Urinary bladder (tissue), 4 donors: ENCODE measurements at places on chromosomes 6 and 20. TPM values are rescaled to one million over a fixed set of nuclear protein-coding genes. Genes with fewer than 3 reads are reported as not detected.

- no peak for DNase-seq
These were observed 101.7 kb downstream of the OPRM1 start for GRCh38 chr6:154140743-154141142.

DNA sequence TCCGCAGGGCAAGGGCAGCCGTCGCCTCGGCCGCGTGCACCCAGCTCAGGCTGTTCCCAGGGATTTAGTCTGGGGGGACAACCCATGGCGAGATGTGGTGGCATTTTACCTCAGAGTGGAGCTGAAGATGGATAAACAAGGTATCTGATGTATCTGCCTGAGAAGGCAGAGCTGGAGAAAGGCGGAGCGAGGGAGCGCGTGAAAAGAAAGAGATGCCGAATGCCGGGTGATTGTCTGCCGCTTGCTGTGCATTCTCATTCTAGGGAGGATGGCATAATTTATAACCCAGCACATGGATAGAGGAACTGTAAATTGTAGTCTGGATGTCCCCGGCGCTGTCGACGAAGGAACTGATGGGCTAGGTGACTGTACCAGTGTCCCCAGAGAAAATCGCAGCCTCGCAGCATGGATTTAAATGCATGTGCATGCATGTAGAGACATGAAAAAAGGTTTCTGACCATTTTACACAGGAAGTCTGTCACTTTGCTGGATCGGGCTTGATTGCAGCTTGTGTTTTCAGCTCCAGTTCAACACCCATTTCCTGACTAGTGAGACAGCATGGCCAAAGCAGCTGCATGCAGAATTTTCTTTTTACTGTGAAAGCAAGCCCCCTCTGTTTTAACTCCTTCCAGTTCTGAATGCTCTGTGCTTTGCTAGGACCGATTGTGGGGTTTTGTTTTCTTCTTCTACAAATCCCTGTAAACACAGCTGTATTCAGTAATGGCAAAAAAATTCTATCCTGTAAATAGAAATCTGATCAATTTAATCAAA, 149.7 kb downstream of the PRL start:
- DNase-seq = no peak

- no peak for DNase-seq
These were observed 71.5 kb upstream of the B3GAT2 start for GRCh38 chr6:71028236-71028876.

- DNase-seq = no peak
These were observed 27.9 kb upstream of the BMP6 start for GRCh38 chr6:7697820-7698623.

GRCh38 chr6:7108196-7108963, 619 bp downstream of the RREB1 start:
- no peak for DNase-seq

DNA sequence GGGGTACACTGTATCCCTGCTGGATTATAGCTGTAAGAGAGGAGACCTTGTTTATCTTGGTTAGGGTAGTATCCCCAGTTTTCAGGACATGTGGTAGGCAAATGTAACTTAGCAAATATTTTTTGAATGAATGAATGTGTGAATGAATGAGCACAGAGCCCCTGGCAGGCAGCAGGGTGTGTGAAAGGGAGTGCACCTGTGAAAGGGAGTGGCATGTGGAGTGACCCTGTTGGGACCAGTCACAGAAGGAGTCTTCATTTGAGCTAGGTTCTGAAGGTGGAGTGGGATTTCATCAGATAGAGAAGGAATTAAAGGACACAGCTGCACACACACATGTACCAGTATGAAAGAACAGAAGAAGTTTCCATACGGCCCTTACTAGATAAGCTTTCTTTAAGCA, 4.9 kb downstream of the SMAP1 start:
- no peak for DNase-seq

DNA sequence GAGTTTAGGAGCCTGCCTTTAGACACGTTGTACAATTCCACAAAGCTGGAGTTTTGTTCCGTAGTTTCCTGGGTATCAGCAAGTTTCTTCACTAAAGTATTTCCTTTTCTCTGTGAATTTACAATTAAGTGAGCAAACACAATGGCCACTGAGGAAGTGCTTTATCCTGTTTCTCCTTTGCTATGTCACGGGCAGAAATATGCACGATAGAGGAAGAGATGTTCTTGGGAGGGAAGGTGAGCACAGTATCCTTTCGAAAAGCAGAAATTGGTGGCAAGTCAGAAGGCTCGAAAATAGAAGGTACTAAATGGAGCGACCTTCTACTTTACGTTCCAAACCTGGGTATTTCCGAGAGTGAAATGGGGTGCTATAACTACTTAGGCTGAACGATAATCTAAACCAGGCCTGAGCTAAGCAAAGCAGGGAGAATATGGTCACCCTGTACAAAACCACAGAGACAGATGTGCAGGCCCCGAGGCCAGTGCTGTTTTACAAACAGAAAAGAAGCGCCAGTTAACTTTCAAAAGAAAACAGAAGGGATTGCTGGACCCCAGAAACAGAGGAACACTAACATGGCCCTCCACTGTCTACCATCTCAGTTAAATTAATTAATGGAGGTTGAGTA, 259.6 kb downstream of the TBC1D7 start:
- DNase-seq = no peak

DNA sequence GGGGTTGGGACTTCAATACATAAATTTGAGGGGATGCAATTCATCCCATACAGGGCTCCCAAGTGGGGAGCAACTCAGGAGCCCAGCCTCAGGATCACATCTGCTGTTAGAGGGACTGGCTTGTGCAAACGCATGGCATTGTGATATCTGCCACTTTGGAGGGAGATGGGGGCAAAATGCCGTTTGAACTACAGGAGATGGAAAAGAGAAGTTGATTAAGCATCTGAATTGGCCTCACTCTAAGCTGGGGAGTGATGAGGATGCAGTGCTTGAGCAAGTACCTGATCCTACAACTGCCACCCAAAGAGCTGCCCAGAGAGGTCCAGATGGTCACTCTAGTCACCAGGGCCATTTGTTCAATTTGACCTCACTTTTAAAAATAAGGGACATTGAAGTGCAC, 2.0 kb downstream of the LY86 start:
- no peak for DNase-seq

GRCh38 chr20:1625083-1625690, 5.4 kb upstream of the SIRPB1 start:
- no peak for DNase-seq

GRCh38 chr20:53224851-53225250, 252.7 kb downstream of the TSHZ2 start:
- DNase-seq = no peak

- DNase-seq = no peak
These were observed 230.6 kb downstream of the SOD2 start for GRCh38 chr6:159462431-159462830.

DNA sequence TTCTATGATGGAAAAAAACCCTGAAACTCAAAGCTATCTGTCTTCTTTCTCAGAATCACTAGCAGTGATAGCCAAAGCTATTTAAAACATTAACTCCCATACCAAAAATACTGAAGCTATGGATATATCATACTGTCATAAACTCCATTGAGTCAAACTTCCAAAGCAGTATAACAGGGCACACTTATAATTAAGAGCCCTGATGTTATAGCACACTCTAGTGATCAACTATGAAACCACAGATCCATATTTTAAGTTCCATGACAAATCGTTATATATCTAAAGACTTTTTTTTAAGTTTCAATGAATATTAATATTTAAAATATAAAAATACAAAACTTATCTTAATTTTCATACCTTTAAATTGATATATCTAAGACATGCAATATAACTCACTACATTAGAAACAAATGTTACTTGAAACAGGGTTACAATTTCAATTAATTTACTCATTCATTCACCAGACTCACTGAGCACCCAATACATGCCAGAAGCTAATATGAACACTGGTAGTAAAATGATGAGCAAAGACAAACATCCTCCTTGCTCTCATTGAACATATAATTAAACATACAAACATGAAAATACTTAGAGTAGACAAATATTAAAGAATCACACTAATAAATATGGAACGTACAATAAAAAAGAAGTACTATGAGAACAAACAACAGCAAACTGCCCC, 69.3 kb downstream of the IBTK start:
- DNase-seq = no peak

- no peak for DNase-seq
These were observed 9.6 kb downstream of the SCUBE3 start for GRCh38 chr6:35223396-35223795.

DNA sequence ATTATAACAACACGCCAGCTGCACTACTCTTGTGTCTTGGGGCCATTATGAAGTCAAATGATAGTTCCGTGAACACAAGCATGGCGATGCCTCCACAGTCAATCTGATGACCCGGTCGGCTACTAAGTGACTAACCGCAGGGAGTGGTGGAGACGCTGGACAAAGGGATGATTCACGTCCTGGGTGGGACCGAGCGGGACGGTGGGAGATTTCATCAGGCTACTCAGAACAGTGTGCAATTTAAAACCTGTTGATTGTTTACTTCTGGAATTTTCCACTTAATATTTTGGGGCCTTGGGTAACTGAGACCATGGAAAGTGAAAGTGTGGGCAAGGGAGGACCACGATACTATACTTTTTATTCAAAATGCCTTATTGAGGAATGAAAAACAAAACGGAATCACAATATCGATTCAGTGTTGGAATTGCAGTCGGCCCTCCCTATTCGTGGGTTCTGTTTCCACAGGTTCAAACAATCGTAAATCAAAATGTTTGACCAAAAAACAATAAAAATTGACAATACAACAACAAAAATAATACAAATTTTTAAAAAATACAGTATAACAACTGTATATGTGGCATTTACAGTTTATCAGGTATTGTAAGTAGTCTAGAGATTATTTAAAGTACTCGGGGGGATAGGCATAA, 66.5 kb downstream of the MYLK4 start:
- no peak for DNase-seq

- no peak for DNase-seq
These were observed 62.0 kb downstream of the KCNS1 start for GRCh38 chr20:45038745-45039474.

GRCh38 chr20:59360934-59361333, 60.5 kb downstream of the EDN3 start:
- DNase-seq = no peak

DNA sequence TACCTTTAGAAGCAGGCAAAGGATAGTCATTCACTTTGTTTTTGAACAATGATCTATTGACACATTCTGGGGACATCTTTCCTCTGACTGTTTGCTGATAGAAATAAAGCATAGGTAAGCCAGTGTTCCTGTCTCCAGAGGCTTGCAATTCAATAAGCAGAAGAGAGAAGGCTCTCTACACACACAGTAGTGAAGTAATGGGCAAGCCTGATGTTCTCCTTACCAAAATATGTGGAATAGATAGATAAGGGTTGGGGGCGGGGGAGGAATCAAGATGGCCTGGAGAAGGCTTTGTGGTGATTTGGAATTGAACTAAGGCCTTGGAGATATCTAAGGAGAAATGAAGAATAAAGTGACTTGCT, 27.3 kb downstream of the PAQR8 start:
- no peak for DNase-seq

DNA sequence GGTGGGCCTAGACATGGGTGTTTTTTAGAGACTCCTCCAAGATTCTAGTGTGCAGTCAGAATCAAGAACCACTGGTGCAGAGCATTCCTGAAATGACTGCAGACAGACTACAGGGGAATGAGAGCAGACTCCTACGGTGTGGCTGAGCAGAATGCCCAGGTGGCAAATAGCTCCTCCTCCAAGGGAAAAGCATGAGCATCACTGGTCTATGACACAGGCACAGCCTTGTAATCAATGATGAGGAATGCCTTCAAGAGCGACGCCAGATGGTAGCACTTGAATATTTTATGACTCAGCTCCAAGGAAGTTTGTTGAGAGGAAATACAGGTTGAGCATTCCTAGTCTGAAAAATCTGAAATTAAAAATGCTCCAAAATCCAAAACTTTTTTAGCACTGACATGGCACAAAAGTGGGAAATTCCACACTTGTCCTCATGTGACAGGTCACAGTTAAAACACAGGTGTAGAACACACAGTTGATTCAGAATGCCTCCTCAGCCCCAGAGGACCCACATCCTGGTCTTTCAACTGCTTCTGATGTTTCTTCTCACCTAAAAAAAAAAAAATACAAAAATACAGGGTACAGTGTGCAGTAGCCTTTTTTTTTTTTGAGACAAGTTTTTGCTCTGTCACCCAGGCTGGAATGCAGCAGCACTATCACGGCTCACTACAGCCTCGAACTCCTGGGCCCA, 10.6 kb upstream of the FAM8A1 start:
- no peak for DNase-seq

DNA sequence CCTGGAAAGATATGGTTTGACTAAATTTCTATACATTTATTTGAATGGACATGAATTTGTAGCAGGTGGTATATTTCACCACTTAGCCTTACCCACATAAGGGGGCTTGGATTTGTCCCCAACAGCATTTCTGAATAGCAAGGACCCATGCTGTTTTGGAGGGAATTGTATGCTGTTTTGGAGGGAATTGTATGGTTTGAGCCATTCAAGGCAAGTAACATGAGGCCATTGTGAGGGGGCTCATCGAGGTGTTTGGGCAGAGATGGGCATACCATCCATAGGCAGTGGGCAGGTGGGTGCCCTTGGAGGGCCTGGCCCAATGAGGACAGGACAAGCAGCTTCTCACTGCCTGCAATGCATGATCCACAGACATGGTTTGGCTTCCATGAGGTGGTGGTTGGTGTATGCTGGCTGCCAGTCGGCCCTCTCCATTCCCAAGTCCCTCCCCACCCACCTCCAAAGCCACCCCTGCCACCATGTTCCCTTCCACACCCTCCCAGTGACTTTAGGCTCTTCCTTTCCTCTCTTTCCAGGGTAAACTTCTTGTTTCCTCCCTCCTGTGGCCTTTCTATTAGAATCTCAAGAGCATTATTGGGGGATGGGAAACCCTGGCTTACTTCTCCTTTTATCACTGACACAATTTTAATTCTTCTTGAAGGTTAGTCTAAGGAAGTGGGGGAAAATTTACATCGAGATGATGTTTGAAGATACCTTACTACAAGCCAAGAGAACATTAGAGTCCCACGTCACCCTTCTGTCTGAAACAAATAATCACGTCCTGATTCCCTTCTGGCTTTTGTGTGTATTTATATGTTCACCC, 13.2 kb upstream of the PXDC1 start:
- DNase-seq = no peak

GRCh38 chr6:139927236-139927635, 552.8 kb upstream of the CITED2 start:
- no peak for DNase-seq

DNA sequence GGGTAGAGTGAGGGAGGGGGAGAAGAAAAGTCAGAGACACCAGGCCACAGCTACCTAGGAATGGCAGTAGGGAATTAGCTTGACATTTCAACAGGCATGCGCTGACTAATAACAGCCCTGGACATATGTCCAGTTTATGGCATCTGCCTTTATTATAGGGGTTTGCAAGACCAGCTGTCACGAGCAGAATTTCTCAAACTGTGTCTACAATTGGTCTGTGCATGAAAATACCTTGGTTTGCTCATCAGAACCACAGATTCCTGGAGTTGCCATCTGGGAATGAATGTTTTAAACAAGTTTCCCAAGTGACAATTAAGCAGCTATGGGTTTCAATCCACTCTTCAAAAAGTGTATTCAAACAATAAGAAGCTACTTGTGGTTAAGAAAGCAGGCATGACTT, 110.3 kb upstream of the ENPP5 start:
- DNase-seq = no peak

TRIM31 gene
- 9.6 TPM for polyA plus RNA-seq

LHFPL5 gene
- not detected for polyA plus RNA-seq

SUMO4 gene
- not detected for polyA plus RNA-seq

C20orf144 gene
- polyA plus RNA-seq = 0.03 TPM

IYD gene
- polyA plus RNA-seq = 0.03 TPM

ADGB gene
- polyA plus RNA-seq = not detected

MATN4 gene
- 0.58 TPM for polyA plus RNA-seq

OR12D3 gene
- polyA plus RNA-seq = not detected

SYTL3 gene
- 6.3 TPM for polyA plus RNA-seq

PNPLA1 gene
- 0.13 TPM for polyA plus RNA-seq

PM20D2 gene
- 16.1 TPM for polyA plus RNA-seq

PSMB1 gene
- polyA plus RNA-seq = 248 TPM

FOXF2 gene
- 13.1 TPM for polyA plus RNA-seq
